Activated CD4-positive, CD25-positive, alpha-beta regulatory T cell treated with anti-CD3 and anti-CD28 coated beads, Interleukin-2, amount 50 U/mL, for 24 hours (primary cell): ENCODE measurements at places on chromosomes 5 and 9.

DNA sequence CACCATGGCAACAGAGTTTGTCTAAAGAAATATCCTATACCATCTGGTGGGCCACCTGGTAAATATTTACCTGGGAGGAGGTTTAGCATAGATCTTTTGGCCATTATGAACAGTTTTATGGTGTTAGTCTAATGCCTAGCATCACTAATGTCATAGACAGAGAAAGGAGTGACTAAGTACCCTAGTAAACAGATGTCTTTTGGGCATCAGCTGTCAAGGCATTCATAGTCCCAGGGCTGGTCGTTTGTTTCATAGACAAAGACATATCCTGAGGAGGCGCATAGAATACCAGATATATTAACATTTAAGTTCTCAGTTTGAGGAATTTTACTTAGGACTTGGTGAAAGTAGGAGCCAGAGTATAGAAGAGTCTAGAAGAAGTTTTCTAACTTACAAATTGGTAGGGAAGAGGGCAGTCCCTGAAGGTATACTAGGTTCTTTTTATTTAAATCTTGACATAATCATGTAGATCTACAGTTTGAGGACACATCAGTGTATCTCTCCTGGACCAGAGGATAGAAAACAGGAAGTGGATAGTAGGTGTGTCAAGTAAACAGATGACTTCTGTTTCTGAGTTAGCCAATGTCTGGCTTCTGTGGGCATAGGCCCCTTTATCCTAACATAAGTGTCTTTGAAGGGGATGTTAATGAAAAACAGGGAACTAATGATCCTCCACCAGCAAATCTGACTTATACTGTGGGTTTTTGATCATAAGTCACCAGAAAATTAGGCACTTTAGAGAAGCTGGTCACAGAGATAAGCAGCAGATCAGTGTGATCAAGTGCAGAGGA, 105.0 kb upstream of the PRSS3 start:
- no peak for ATAC-seq

DNA sequence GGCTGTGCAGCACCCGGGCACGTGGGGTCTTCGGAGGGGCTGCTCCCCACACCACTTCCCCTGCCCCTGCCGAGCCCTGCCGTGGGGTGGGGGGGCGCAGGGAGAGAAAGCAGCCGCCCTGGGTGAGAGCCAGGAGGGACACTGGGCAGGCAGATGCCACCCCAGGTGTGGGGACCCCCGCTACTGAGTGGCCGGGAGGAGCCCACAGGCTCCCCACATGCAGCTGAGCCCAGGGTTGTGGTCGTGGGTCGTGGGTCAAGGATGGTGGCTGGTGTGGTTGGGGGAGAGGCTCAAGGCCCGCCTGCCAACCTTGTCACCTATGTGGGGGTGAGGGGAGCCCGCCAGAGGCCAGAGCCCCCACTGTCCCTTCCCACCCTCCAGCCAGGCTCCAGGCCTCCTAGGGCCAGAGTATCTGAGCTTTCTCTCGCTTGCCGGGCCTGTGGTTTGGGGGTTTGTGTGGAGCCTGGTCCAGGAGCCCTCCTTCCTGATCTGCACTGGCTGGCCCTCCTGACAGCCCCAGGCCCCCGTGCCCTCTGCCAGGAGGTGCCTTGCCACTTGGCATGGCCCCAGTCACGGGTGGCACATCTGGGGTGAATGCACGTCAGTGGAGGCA, 35.5 kb downstream of the EXOC3 start:
- ATAC-seq = no peak

GRCh38 chr5:89123581-89123980, 240.6 kb upstream of the MEF2C start:
- ATAC-seq = no peak

GRCh38 chr5:60727033-60727679, 27.2 kb upstream of the DEPDC1B start:
- no peak for ATAC-seq

- peak; percentile 6 for ATAC-seq
Measured at GRCh38 chr5:168481330-168481788, 4.9 kb upstream of the RARS1 start.

- no peak for ATAC-seq
Measured at GRCh38 chr5:44499381-44499780, 110.2 kb upstream of the FGF10 start.

GRCh38 chr9:89603767-89604665, 796 bp upstream of the GADD45G start:
- ATAC-seq = no peak

- ATAC-seq = no peak
Measured at GRCh38 chr9:94010980-94011533, 55.9 kb upstream of the BARX1 start.

- no peak for ATAC-seq
Measured at GRCh38 chr5:114184006-114184405, 177.9 kb upstream of the KCNN2 start.

DNA sequence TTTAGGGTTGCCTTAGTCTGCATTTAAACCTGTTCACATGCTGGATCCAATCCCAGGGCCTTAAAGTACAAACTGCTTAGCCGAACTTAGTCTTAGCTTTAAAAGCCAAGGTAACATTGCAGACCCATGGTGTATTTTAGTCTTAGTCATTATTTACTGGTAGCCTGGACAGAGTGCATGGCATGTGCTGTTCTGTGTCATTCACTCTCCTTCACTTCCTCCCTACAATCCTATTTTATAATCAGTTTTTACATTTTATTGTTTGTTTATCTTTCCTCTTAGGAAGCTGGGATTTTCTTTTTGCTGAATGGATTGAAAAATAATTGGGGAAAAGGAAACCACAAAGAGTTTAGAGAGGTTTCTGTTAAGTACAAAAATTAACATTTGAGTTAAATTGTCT, 29.4 kb upstream of the TAL2 start:
- no peak for ATAC-seq

GRCh38 chr9:130189840-130190239, 17.6 kb downstream of the NCS1 start:
- ATAC-seq = no peak

- no peak for ATAC-seq
Measured at GRCh38 chr9:124468061-124468740, 17.9 kb downstream of the ADGRD2 start.

DNA sequence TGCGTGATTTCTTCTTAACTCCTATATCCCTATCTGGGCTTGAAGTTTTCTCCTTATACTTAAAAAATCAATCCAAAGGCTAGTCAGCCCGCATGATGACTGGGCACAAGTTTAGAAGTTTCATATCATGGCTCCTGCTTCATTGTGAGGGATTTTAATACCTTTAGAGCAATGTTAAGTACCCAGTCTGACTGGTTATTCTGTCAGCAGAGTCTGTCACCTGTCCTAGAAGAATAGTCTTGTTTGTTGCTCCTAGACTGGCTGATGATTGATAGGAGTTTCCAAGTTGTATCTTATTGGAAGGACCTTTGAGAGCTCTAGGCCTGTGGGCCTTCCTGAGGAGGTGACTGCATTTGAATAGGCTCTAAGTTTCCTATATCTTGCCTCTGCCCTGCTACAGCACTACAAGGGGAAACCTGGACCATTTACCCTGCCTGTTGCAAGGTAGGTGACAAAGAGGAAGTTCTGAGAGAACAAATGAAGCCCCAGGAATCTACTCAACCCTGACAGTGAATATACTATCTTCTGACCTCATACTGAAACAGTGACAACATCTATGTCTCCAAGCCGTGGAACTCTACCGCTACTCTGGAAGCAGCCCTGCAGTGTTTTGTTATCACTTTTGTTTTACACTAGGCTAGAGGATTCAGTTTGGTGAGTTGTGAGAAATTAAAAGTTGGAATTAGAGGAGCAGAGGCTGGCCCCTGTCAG, 66.5 kb downstream of the F2RL2 start:
- ATAC-seq = peak; percentile 75

- no peak for ATAC-seq
Measured at GRCh38 chr5:137218896-137219295, 280.2 kb downstream of the SPOCK1 start.

DNA sequence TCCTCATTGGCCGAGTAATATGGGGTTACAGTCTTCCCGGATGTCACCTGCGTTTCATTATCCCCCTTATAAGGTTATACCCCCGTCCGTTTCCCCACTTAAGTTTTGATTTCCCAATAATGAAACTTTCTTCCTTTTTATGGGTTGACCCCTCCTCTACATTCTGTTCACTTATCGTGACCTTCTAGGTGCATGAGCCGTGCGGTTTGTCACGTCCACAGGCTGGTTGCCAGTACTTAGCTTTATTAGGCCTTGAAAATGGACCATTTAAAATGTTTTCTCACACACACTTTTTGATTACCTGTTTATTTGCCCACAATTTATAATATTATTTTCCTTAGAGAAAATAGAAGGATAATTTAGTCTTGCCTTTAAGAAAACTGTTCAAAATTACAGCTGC, 111.5 kb downstream of the FAM174A start:
- ATAC-seq = no peak

DNA sequence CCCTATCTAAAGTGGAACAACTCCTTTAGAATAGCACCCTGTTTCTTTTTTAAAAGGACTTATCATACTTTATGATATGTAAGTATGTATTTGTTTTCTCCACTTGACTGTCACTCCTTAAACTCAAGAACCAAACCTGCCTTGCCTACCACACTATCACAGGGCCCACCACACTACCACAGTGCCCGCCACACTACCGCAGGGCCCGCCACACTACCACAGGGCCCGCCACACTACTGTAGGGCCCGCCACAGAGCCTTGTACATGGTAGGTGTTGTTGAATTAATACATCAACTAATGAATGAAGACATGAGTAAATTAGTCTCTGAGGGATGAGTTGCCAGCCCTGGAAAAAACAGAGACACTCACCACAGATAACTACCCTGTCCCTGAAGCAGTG, 18.0 kb downstream of the SLC31A2 start:
- no peak for ATAC-seq

DNA sequence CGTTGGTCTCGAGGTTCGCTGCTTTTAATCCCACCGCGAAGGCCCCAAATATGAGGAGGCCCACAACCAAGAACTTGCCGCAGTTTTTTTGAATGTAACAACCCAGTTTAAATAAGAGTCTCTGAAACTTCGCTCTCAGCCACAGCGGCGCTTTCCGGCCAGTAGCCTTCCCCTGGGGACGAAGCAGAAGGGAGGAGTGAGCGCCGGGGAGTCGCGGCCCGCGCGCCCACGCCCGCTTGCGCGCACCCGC, 10.4 kb downstream of the PTCH1 start:
- ATAC-seq = no peak

DNA sequence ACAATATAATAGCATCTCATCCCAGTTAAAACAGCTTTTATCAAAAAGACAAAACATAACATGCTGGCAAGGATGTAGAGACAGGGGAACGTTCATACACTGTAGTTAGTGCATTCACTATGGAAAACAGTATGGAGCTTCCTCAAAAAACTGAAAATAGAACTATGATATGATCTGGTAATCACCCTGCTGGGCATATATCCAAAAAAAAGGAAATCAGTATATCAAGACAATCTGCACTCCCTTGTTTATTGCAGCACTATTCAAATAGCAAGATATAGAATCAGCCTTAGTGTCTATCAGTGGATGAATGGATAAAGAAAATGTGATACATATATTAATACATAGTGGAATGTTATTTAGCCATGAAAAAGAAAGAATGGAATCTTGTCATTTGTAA, 88.5 kb downstream of the PBX3 start:
- no peak for ATAC-seq

GRCh38 chr5:93829346-93829745, 87.9 kb upstream of the POU5F2 start:
- no peak for ATAC-seq

DNA sequence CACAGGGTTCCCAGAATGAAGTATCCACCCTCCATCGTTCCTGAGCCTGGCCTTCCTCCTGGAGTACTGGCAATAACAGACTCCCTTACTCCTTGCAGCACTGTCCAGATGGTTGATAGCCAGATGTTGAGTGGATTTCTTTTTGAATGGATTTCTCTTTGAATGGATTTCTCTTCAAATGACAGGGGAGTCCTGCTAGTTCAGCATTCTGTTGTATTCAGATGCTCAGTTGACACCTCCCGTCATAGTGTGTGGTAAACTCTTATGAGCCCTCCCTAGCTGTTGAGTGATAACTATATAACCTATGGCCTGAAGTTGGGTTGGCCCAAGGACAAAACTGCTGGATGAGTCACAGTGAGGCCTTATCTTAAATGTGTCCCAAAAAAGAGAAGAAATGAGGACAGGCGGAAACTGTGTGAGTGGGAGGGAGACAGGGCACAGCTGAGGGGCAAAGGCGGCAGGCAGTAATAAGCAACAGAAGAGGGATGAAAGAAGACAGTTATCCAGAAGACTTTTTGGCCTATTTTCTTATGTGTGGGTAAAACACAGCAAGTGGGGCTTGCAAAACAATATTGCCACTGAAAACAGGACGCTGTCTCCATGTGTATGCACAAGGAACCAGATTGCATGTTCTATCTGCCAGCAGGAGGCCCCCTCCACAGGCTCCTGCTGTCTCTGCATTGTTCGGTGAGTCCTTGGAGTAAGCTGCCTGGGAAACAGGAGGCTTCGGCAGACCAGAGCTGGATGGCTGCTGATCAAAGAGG, 209.5 kb upstream of the S1PR3 start:
- ATAC-seq = no peak

DNA sequence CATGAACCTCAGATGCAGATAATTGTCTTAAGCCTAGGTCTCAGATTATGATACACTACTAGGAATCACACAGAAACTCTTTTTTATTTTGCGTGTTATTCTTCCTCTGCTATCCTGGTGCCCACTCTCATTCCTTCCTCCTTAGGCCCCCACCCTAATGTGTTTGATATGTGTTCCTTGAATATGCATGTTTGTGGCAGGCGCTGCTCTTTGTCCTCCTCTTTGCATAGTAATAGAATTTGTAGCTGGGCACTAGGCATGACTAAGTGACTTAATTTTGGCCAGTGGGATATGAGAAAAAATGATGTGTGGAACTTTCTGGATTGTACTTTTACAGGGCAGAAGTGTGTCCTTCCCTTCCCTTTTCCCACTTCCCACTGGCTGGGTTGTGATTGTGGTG, 345.1 kb downstream of the RAB3C start:
- no peak for ATAC-seq

GRCh38 chr5:101897914-101898313, 398.2 kb downstream of the SLCO4C1 start:
- ATAC-seq = no peak

DNA sequence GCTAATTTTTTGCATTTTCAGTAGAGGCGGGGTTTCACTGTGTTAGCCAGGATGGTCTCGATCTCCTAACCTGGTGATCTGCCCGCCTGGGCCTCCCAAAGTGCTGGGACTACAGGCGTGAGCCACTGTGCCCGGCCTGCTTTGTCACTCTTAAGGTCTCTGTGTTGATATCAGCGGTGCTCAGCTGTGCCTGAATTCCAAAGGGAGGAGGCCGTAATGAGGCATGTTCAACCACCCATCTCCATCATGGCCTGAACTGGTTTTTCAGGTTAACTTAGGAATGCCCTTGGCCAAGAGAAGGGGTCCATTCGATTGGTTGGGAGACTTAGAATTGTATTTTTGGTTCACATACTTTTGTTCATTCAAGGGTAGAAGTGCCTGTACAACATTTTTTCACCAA, 22.0 kb downstream of the HSD17B3 start:
- ATAC-seq = no peak
